Activated CD4-positive, alpha-beta T cell treated with anti-CD3 and anti-CD28 coated beads, Interleukin-2, amount 50 U/mL, for 16 hours (primary cell): ENCODE measurements at places on chromosomes 7 and 10.
A peak's percentile ranks its signal among the peaks of the same experiment; 100 is the strongest.

- no peak for DNase-seq
Observed at GRCh38 chr10:24935504-24936292, 16.7 kb downstream of the PRTFDC1 start.

DNA sequence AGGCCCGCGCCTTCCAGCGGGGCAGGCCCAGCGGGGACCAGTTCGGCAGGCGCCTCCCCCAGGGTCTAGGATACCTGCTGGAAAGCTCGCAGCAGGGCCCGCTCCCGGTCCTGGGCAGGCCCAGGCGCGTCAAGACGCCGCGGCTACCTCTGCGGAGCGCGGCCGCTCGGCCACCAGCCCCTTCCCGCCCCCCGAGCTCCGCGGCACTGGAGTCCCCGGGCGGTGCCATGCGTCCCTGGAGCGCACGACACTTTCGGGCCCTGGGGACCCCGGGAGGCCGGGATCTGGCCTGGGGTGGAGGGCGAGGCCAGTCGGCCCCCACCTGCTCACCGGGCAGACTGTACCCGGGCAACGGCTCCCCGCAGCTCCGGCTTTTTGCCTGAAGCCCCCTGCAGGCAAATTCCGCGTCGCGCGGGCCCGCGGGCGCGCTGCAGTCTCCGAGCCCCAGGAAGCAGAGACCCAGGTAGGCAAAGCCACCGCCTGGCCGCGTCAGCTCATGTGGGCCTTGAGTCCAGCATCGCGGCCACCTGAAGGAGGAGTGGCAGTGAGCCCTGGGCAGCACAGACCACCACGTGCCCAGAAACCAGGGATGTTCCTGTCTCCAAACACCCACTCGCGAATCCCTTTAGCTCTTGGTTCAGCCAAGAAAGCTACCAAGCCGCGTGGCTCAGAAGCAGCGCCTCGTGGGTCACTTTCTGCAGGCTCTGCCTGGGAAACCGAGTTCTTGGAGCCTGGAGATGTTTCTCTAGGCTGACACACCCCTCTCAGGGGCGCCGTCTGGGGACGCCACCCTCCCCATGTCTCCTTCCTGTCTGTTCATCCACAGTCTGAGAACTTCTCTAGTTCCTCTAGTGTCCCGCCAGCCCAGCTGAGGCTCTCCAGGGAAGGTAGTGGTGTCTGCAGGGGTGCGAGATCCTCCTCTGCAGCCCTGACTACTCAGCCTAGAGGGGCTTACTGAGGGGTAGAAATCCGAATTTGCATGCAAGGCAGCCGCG lies 46.1 kb upstream of the APBB1IP start:
- no peak for DNase-seq

- peak; percentile 8 for DNase-seq
Observed at GRCh38 chr7:157432541-157432956, 95.7 kb downstream of the DNAJB6 start.

DNA sequence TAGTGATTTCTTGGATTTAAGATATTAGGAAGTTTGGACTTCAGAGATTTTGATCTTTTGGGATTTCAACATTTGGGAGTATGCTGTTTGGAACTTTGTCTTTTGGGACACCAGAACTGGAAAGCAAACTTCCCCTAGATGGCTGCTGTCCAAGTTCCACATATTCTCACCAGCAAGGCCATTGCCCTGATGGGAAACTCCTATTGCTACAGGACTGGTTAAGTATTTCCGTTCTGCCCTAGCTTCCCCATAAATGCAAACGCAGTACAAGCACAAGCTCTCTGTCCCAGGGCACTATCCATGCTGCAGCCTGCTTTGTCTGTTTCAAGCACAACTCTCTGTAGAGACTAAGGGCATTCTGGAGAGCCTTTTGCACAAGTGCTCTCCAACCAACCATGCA lies 79.3 kb upstream of the SLC25A13 start:
- no peak for DNase-seq

DNA sequence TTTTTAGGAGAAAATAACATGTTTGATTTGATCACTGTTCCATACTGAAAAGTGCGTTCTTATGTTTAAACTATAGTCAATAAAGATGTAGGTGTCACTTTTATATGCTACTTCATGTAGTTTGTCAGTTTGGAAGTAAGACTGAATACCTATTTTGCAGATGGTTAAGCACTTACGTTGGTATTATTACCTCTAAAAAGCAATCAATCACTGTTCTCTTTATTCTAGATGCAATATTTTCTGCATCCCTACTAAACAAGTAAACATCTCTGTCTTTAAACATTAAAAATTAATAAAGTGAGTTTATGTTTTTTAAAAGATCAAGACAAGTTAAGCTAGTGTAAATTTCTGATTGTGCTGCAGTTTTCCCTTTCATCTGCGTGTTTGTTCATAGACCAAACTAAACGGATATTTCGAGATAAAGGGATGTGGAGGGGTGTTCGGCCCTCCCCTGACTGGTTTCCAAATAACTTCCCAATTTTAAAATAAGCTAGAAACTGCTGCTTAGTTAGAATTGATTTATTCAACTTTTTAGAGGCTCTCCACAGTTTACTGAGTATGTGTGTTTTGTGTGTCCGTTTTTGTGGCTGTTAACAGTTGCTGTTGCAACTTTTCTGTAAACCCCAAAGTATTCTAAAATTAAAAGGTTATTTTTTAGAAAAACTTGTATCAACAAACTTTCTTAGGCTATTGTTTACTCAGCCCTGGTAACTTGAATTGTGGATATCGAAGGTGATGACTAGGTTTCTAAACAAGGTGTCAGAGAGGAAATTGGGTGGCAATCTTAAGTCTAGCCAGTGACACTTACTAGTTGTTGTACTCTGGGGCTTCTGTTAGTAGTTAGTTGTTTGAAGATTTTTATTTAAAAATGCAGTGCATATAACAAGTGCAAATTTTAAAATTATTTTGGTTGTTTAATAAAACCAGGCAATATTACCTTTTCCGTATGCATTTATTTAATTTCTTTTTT lies 974 bp downstream of the KIF11 start:
- DNase-seq: peak; percentile 57

- no peak for DNase-seq
Observed at GRCh38 chr7:96055717-96056116, 266.2 kb downstream of the SLC25A13 start.

DNA sequence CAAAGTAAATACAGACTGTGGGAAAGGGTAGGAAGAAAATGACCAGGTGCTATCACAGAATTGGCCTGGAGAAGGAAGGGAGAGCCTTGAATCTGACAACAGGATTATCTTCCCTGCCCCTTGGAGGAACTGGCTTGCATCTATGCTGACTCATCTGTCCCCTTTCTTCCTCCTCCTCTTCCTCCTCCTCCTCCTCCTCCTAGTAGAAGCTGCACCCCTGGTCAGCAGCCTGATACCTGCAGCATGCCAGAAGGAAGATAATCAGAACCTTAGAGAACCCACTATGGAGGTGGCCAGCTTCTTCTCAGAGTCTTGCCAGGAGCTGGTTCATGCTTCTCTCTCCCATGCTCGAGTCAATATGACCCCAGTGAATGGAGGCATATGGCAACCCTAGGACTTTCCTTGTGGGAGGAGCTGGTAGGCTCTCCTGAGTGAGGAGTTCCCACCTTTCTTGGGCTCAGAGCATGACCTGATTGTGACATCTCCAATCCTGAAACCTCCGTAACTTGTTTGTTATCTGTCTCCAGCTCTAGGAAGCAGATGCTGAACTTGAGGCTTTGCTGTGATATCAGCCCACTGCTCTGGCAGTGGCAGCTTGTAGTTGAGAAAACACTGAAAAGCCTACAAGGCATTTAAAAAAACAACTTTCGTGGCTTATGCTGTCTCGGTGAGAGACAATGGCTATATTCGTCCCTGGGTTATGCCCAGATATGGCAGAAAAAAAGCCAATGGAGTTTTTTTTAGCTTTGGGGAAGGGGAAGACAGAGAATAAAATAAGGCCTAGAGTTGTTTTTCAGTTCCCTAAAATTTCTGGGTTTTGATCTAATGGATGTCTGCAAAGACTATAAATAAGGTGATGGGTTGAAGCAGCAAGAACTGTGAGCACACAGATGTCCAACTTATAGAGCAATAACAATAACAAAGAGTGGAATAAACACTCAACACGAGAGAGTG lies 60.6 kb downstream of the CDHR3 start:
- DNase-seq: no peak

- no peak for DNase-seq
Observed at GRCh38 chr7:70434376-70434775, 697.6 kb upstream of the GALNT17 start.

GRCh38 chr10:5944389-5945189 lies 32.8 kb downstream of the IL15RA start:
- no peak for DNase-seq

GRCh38 chr7:79930604-79931003 lies 204.0 kb upstream of the GNAI1 start:
- no peak for DNase-seq

GRCh38 chr10:24617771-24618396 lies 105.8 kb downstream of the ARHGAP21 start:
- peak; percentile 48 for DNase-seq

DNA sequence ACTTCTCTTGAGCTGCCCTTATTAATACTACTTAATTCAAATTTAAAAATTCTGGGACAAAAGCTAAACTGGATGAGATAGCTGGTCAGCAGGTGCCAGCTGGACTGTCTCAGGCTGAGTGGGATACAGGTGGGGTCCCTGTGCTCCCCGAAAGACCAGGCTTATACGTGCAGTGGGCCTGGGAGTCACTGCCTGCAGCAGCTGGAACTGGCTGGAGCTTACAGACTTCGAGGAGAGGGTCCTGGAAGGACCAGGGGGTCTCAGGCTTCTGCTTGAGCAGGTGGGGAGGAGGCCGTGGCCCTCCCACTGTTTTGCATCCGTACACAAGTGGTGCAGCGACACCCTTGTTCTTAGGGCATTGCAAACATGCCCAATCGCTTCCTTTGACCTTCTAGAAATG lies 203.7 kb downstream of the GLRX3 start:
- no peak for DNase-seq

DNA sequence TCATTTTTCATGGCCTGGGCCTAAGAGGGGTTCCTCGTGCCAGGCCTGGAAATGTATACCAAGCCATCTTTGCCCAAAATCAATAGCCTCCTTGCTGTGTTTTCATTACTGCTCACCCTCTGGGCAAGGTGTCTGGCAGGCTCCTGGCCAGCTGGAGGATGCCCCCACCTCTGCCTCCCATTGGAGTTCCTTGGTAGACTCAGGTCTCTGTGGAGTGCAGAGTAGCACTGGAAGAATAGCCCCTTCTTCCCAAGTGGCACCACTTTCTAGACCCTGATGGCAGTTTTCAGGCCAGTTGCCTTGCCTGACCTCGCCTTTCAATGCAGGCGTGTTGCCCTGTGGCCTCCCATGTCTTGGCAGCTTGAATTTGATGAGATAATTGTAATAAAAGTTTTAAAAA lies 55.7 kb upstream of the AQP1 start:
- no peak for DNase-seq

- no peak for DNase-seq
Observed at GRCh38 chr7:110750931-110751605, 339.9 kb upstream of the LRRN3 start.

GRCh38 chr10:91077549-91078071 lies 142.9 kb upstream of the PCGF5 start:
- DNase-seq: no peak

DNA sequence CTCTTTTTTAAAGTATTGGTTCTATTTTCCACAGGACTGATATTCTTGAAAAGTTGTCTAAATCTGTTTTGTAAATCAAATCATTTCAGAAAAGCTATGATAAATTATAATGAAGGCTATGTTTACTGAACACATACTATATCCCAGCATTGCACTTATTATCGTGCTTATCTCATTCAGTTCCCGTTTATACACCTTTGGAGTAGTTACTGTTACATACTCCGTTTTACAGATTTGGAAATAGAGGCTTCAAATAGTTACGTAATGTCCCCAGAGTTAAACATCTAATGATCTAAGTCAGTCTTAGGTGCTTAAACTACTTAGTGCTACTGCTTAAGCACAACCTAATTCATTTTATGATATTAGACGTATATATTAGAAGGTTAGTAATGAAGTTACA lies 1.2 kb downstream of the NUP205 start:
- no peak for DNase-seq

DNA sequence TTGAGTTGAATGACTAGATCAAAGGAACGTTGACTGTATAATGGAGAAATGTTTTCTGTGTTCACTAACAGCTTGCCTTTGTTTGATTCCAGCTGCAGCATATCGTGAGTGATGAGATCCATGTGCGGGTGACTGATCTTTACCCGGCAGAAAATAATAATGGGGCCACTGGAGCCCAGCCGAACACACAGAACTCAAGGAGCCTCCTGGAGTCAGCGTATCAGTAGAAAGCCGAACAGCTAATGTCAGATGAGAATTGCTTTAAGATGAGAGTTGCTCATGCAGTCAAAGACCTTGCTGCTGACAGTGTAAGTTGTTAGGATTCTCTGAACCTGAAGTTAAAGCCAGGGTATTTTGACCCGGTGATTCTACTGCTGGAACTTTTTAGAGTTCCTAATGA lies 34.3 kb upstream of the MTPAP start:
- DNase-seq: no peak

DNA sequence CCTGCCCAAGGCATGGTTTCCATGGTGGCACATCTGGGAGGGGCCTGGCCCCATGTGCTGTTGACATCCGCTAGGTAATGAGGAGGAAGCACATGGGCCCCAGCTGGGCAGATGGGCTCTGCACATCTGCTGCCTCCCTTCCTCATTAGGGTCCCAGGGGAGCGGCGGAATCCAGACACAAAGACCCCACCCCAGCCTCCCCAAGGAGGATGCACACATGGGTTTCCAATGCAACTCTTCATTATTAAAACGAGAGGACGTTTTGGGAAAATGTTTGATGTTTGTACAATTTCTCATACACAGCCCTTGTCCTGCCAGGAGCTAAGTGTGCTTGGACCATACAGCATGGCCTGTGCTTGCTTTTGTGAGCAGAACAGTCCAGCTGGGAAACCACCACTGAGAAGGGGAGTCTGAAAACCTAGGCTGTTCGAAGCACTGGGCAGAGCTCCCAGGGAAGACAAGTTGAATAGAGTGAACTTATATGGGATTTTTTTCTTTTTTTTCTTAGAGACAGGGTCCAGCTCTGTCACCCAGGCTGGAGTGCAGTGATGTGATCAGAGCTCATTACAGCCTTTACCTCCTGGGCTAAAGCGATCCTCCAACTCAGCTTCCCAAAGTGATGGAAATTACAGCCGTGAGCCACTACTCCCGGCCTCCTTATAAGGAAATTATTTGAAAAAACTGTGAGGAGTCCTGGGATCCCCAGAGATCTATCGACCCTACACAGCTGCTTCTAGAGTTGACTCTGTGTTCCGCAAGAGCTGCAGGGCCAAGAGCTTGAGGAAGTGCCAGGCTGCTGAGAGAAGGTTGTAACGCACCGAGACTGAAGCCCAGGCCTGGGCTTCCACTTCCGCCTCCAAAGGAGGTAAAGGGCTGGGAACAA lies 23.4 kb downstream of the FAM107B start:
- no peak for DNase-seq
